Stimulated activated CD4-positive, alpha-beta T cell treated with anti-CD3 and anti-CD28 coated beads, Interleukin-4, amount 100 ng/mL, for 1 hour (primary cell): ENCODE measurements at places on chromosomes 5 and 9.

- DNase-seq = no peak
Observed at GRCh38 chr9:5893591-5894236, 3.0 kb downstream of the MLANA start.

DNA sequence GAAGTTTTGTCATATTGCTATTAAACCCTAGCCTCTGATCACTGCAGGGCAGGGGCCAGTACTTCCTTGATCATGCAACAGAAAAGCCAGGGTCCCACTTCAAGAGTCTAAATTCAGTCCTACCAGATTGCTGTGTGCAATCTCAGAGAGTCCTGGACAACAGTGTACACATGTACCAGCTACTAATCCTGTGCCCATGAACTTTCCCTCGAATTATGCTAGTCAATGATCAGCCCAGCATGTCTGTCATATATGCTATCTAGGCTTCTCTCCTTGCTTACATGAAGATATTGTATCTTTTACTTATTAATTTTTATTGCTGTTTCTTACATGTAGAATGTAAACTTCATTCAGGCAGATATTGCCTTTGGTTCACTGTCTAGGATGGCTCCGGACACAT is 367.0 kb downstream of the NTRK2 start:
- DNase-seq = no peak

GRCh38 chr9:133956520-133957076 is 35.5 kb downstream of the VAV2 start:
- DNase-seq = no peak

DNA sequence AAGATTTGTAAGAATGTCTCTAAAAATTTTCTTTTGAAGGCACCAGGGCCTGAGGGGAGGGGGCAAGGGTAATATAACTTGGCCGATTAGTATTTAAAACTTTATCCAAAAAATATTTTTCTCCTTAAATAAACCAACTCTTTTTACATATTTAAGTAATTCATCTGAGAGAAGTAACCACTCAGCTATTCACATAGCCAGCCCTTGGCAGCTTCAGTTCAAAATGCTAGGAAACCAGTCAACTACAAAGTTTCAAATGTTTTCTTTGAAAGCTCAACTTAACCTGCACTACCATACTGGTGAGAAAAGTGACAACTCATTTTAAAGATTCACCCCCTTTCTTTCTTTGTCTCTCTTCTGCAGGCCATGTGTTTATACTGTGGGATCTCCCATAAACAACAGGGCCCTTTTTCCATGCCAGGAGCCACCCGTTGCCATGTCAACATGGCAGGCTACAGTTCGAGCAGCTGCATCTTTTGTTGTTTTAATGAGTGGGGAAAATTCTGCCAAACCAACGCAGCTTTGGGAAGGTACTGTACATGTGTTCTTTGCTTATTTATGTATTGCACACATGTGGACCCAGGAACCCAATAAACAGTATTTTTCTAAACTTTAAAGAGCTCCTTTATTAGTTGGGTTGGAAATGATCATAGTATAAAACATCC is 46.3 kb downstream of the AOPEP start:
- DNase-seq = no peak

DNA sequence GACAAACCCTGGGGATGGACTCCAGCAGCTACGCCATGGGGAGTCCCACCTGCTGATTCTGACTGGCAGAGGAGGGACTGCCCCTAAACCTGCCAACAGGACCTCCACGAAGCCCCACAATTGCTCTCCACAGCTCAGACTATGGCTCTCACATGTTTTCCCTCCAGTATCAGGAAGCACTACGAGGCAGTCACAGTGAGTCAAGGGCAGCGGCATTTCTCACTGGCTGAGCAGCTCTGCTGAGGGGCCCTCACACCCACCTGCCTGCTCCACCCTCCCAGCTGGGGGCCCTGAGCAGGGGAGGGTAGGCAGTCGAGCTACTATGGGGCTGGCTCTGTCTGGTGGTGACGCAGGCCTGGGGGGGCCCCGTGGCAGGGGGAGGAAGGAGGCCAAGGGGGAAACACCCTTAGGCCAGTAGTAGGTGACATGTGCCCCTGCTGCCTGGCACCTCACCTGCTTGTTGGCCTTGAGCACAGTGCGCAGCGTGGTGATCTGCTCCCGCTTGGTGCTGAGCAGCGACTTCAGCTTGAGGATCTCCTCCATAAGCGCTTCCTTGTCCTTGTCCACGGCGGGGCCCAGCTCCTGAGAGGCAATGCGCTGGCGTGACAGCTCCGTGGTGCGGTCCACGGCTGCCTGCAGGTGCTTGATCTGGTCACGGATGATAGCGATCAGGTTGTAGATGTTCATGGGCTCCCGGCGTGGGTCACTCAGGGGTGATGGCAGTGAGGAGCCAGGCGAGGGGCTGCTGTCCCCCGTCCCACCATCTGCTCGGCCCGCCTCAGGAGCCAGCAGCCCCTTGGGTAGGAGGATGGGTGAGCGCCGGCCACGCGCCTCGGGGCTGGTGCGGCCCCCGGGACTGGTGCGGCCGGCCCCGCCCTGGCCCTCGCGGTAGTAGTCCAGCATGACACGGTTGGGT is 46.3 kb downstream of the BICD2 start:
- no peak for DNase-seq

DNA sequence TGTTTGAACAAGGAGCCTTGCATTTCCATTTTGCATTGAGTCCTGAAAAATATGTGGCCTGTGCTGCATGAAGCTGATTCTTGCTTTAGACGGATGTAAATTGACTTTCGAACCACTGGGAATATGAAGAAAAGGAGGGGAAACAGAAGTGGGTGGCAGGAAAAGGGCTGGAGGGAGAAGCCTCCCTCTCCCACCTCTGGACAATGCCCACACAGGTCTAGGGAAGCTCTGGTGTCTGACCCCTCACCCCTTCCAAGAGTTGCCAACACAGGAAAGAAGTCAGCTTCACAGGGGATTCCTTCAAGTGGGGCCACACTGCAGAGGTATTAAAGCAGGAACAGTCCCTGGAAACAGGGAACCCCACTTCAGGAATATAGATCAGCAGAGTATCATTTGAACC is 52.2 kb downstream of the ZNF366 start:
- DNase-seq = no peak

GRCh38 chr5:124570285-124571035 is 176.0 kb downstream of the ZNF608 start:
- DNase-seq = no peak

- no peak for DNase-seq
Observed at GRCh38 chr5:89327608-89328007, 444.6 kb upstream of the MEF2C start.

- no peak for DNase-seq
Observed at GRCh38 chr5:172311605-172312004, 28.0 kb upstream of the UBTD2 start.

DNA sequence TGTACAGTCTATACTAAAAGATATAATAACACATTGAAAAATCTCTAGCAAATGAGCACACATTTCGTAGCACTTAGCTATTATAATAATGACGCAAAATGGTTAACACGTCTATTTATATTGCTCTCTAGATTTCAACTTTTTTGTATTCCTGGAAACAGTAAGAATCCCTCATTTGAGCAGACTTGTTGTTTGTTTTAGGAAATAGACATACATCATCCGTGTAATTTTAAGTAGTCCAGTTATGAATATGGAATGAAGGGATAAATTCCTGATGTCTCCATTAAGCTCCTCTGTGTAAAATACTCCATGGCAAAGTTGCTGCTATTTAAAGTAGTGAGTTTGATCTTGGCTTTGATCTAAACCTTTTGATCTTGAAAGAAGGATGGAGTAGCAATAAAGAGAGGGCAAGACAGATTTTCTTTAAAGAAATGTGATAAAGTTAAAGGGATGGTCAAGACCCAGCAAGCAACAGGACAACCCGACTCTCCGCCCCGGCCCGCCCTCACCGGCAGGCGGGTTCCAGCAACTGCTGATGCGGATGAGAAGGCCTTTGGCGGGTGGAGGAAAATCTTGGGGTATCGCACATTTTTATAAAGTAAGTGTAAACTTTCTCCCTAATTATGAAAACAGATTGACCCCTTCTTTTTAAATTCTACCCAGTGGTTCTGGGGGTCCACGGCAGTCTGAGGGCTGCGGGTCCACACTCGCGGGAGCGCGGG is 277.4 kb downstream of the AOPEP start:
- DNase-seq = peak; percentile 7

DNA sequence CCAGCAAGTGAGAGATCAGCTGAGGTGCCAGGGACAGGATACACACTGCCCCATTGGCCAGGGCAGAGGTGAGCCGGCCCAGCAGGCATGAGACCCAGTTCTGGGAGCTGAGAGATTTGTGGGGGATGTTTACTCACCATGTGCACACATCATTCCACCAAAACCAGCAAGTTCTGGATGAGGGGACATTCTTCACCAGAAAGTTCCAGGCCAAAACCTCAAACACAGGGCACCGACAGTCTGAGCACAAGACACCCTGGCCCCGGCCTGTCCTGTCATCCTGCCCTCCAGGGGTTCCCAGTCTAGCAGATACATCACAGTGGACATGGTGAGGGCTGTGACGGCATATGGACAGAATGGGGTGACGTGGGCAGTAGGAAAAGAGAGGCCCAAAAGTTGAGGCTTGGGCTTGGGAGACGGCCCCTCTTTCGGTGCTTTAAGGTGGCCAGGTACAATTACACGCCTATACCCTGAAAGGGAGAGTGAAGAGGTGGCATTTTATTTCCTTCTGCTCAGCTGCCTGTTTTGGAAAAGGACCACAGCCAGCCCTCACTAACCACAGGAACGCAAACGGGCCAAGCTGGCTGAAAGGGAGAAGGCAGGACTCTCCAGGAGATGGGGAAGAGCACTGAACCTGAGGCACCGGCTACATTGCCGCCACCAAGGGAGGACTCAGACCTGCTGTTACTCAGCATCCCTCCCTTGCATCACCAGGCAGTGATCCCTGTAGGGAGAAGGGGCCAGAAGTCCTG is 64.0 kb downstream of the SHB start:
- DNase-seq = no peak

- DNase-seq = no peak
Observed at GRCh38 chr9:19998823-19999455, 210.1 kb upstream of the SLC24A2 start.

DNA sequence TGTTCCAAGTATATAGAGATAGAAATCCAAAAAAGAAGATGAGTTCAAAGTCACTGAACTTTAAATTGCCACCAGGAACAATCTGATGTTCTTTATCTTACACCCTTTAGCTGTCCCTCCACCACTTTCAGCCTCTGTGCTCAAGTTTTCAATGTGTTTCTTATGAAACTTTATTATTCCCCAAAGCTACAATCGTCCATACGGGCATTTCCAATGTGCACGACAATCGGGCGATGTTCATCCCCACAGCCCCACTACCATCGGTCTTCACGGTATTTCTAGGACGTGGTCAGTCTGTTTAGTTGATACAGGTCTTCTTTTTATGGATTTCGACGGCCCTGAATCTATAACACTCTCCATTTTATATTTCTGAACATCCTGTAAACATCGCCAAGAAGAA is 238.7 kb upstream of the DAP start:
- no peak for DNase-seq

DNA sequence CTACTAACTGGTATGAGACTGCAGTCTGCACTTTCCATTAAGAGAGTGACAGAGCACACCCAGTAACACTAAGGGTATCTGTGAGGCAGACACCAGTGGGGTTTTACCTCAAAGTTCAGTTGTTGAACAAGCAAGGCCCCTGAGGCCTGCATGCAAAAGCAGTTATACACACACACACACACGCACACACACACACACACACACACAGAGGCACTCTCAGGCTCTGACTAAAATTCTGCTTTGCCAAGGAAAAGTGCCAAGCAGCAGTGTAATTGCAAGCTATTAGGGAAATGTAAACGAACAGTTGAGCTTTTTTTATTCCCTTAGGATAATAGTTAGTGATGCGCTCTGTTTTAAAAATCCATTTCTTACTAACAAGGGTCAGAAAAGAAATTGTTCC is 377.1 kb downstream of the SPOCK1 start:
- DNase-seq = no peak

DNA sequence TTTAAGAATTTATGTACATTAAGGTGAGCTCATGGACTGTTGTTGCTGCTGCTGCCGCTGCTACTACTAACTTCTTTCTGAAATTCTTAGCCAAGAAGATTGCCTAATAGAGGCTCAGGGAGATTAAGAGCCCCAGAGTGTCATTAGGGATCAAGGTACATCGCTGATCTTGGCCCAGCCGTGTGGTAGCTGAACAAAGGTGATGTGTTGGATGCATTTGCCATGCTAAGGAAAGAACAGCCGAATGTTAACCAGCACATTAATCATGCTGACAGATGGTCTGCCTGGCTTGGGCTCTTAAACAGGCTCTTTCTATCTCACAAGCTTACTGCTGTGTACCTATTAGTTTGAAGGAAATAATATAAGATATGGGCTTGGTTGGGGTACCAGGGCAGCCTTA is 137.1 kb downstream of the KCTD16 start:
- DNase-seq = no peak

DNA sequence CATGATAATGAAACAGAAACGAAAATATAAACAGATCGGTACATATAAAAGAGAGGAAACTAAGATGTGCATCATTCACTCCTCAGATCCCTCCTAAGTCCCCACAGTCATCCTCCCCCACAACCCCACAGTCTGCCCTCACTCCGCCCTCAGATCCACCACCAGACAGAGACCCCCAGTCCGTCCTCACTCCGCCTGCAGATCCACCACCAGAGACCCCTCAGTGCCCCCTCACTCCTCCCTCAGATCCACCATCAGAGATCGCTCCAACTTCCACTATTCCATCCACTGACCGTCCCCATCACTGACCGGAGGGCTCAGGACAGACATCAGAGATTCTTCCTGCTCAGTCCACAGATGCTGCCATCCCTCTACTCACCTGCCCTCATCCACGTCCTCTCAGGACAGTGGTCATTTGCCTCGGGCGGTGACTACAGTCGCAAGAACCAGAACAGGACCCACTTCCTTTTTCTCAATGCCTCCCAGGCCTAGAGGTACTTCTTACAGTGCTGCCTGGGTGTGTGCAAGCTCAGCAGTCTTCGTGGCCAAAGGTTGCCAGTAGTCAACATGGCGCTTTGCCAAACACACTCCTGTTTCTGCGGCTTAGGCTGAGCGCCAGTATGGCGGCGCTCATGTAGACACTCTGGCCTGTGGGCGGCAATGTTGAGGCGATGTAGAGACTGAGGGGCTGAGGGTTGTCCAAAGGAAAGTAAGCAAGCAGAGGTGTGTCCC is 8.3 kb upstream of the SPATA31C1 start:
- no peak for DNase-seq

DNA sequence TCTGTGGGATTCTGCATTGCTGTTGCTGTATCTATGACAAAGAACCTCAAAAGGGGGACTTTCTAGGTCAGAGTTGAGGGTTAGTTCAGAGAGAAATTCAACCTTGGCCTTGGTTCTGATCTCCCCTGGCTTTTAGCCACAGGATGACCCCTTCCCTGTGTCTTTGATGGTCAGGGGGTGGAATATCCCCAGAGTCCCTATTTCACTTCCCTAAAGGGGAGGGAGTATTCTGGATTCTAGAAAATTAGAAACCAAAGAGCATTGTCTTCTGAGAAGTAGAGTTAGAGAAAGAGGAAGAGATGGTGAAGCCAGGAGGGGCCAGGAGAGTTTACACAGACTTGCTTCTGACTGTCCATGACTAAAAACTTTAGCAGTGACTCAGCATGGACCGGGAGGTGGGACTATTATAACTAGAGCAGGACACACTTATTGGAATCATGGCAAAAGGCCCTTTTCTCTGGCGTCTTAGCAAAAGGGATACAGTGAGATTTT is 56.2 kb upstream of the LPAR1 start:
- no peak for DNase-seq
